T-helper 17 cell (primary cell): ENCODE measurements at places on chromosomes 11 and 22. TPM values are rescaled to one million over a fixed set of nuclear protein-coding genes. Genes with fewer than 3 reads are reported as not detected.
A peak's percentile ranks its signal among the peaks of the same experiment; 100 is the strongest.

DNA sequence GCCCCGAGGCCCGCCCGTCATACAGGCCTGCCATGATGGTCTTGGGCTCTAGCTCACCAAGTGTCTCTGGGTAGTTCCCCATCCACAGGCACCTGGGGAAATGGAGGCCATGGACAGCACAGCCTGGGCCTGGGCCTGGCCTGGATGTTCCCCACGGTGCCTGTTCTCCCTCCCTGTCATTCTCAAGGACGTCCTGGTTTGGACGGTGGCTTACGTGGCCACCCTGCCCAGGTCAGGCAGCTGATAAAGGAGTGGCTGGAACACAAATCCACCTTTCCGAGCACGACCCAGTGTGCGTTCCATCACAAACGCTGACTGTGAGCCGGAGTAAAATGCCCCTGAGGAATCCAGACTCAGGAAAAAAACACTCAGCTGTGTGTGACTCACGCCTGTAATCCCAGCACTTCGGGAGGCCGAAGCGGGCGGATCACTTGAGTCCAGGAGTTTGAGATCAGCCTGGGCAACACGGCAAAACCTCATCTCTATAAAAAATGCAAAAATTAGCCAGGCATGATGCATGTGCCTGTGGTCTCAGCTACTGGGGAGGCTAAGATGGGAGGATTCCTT, 41.2 kb upstream of the TESMIN start:
- H3K36me3 ChIP-seq = peaks cover 8% of the 10 kb centered on the region
- no peak for DNase-seq
- no peaks in the 10 kb centered on the region for H3K27me3 ChIP-seq
- no peak overlapping the region for H3K27ac ChIP-seq

- peaks cover 2% of the 10 kb centered on the region for H3K4me1 ChIP-seq
- H3K27ac ChIP-seq = no peak overlapping the region
- no peaks in the 10 kb centered on the region for H3K36me3 ChIP-seq
- no peak for DNase-seq
- H3K4me3 ChIP-seq = no peak overlapping the region
- H3K27me3 ChIP-seq = no peaks in the 10 kb centered on the region
These were observed 15.3 kb downstream of the MUC2 start for GRCh38 chr11:1089738-1090599.

ZFTA gene
- total RNA-seq = 1.9 TPM

GRCh38 chr11:67648796-67649613, 1.5 kb downstream of the ACY3 start:
- DNase-seq = no peak
- no peaks in the 10 kb centered on the region for H3K27me3 ChIP-seq
- H3K27ac ChIP-seq = no peak overlapping the region
- no peak overlapping the region for H3K4me3 ChIP-seq
- H3K36me3 ChIP-seq = no peaks in the 10 kb centered on the region
- peaks cover 13% of the 10 kb centered on the region for H3K4me1 ChIP-seq

GRCh38 chr22:42637555-42637954, 2.8 kb downstream of the ATP5MGL start:
- H3K27ac ChIP-seq = no peak overlapping the region
- peaks cover 2% of the 10 kb centered on the region for H3K4me1 ChIP-seq
- DNase-seq = no peak
- no peaks in the 10 kb centered on the region for H3K36me3 ChIP-seq
- H3K27me3 ChIP-seq = no peaks in the 10 kb centered on the region
- no peak overlapping the region for H3K4me3 ChIP-seq

- H3K4me1 ChIP-seq = no peaks in the 10 kb centered on the region
- peaks cover 2% of the 10 kb centered on the region for H3K36me3 ChIP-seq
- DNase-seq = no peak
- no peaks in the 10 kb centered on the region for H3K27me3 ChIP-seq
These were observed 217.4 kb downstream of the SBF2 start for GRCh38 chr11:10076458-10077141.

GUCY1A2 gene
- total RNA-seq = 0.13 TPM

- peaks cover 6% of the 10 kb centered on the region for H3K36me3 ChIP-seq
- H3K27me3 ChIP-seq = no peaks in the 10 kb centered on the region
- no peak overlapping the region for H3K27ac ChIP-seq
- peaks cover 9% of the 10 kb centered on the region for H3K4me1 ChIP-seq
- H3K4me3 ChIP-seq = no peak overlapping the region
These were observed 9.5 kb upstream of the ST3GAL4 start for GRCh38 chr11:126345759-126346585.

MALAT1 gene
- 25,853 TPM for total RNA-seq

TRIM49 gene
- total RNA-seq = not detected

- no peak for DNase-seq
- no peak overlapping the region for H3K4me3 ChIP-seq
- no peaks in the 10 kb centered on the region for H3K36me3 ChIP-seq
- H3K4me1 ChIP-seq = no peaks in the 10 kb centered on the region
These were observed 193.3 kb upstream of the NAV2 start for GRCh38 chr11:19519353-19519752.

- peaks cover 23% of the 10 kb centered on the region for H3K4me1 ChIP-seq
- H3K27me3 ChIP-seq = no peaks in the 10 kb centered on the region
- H3K4me3 ChIP-seq = peak overlapping the region; percentile 84
- H3K36me3 ChIP-seq = peaks cover 2% of the 10 kb centered on the region
These were observed 99.5 kb downstream of the CASP12 start for GRCh38 chr11:104798789-104799188.

MYOD1 gene
- not detected for total RNA-seq

DNA sequence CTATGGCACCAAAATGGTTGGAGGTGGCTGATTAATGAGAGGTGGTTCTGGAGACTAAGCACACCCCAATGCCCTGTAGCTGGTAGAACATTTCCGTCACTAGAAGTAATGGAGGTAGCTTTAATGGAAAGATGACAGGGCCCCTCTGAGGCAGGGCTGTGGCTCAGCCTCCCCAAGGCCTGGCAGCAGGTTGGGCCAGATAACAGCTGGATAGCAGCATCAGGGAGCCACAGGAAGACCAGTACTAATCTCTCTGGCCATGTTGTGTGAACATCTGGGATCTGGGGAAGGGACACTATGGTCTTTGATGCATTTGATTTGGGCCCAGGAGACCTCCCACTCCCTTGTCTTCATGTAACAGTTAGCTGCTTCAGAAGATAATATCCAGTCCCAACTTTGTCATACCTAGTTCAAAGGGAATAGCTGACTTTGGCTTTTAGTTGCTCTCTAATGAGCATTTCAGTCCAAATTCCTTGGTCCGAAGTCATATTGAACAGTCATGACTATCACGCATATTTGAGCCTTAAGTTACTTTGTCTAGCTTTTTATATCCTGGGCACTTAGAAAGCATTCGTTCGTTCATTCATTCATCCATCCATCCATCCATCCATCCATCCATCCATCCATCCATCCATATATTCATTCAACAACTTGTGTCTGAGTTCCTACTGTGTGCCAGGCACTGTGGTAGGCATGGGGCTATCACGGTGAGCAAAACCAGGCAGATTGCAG, 53.0 kb upstream of the LMO2 start:
- no peak for DNase-seq
- no peak overlapping the region for H3K27ac ChIP-seq
- no peaks in the 10 kb centered on the region for H3K4me1 ChIP-seq
- no peaks in the 10 kb centered on the region for H3K36me3 ChIP-seq
- H3K4me3 ChIP-seq = no peak overlapping the region

- H3K27me3 ChIP-seq = no peaks in the 10 kb centered on the region
- DNase-seq = peak; percentile 90
- no peaks in the 10 kb centered on the region for H3K4me1 ChIP-seq
- H3K36me3 ChIP-seq = no peaks in the 10 kb centered on the region
- H3K4me3 ChIP-seq = no peak overlapping the region
These were observed 16.0 kb downstream of the TRPM5 start for GRCh38 chr11:2428322-2428795.

SYT7 gene
- not detected for total RNA-seq

- H3K27me3 ChIP-seq = peaks cover 12% of the 10 kb centered on the region
- no peak overlapping the region for H3K4me3 ChIP-seq
- no peak overlapping the region for H3K27ac ChIP-seq
- no peaks in the 10 kb centered on the region for H3K36me3 ChIP-seq
- H3K4me1 ChIP-seq = no peaks in the 10 kb centered on the region
These were observed 380.5 kb downstream of the TENM4 start for GRCh38 chr11:79060081-79060953.

SAA1 gene
- total RNA-seq = not detected

- H3K36me3 ChIP-seq = no peaks in the 10 kb centered on the region
- DNase-seq = no peak
- H3K27ac ChIP-seq = no peak overlapping the region
- no peaks in the 10 kb centered on the region for H3K4me1 ChIP-seq
- H3K4me3 ChIP-seq = no peak overlapping the region
- no peaks in the 10 kb centered on the region for H3K27me3 ChIP-seq
These were observed 1079.4 kb downstream of the BRD1 start for GRCh38 chr22:48748113-48748859.

OR5B21 gene
- 0.32 TPM for total RNA-seq

DNA sequence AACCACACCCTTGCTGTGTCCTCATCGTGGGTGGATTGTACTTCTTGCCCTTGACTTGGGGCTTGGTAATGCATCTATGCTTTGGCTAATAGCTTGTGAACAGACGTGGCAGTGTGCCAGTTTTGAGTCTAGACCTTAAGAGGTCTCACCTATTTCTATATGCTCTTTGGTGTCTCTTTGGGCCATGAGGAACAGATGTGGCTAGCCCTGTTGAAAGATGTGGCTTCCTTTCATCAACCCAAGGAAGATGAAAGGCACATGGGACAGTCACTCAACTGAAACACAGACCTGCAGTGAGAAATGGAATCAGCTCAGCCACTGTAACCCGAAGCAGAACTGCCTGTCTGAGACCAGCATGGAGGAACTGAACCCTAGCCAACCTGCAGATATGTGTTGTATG, 7.9 kb upstream of the NELL1 start:
- peaks cover 43% of the 10 kb centered on the region for H3K27me3 ChIP-seq
- no peak overlapping the region for H3K27ac ChIP-seq
- no peak for DNase-seq
- peaks cover 2% of the 10 kb centered on the region for H3K36me3 ChIP-seq
- no peaks in the 10 kb centered on the region for H3K4me1 ChIP-seq

DNA sequence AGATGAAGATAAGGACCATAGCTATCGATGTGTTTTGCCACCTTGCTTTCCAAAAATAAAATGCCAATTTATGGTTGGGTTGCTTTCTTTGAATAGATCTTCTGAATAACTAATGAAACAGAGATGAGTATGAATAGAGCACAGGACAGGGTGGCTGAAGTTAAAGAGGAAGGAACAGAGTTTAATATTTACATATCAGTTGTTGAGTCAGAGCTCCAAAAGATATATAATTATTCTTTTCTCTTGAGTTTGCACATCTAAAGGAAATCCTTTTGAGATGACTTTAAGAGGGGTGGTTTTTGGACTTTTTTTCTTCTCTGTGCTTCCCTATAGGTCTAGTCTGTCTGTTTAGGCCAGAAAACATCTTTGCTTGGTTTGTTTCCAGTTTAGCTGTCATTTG, 115.2 kb downstream of the DDX10 start:
- H3K27ac ChIP-seq = no peak overlapping the region
- DNase-seq = no peak
- H3K27me3 ChIP-seq = no peaks in the 10 kb centered on the region
- no peak overlapping the region for H3K4me3 ChIP-seq

GRCh38 chr11:898540-899190, 11.9 kb downstream of the CHID1 start:
- H3K4me1 ChIP-seq = peaks cover 3% of the 10 kb centered on the region
- no peak for DNase-seq
- H3K27me3 ChIP-seq = no peaks in the 10 kb centered on the region
- peaks cover 6% of the 10 kb centered on the region for H3K36me3 ChIP-seq
- H3K4me3 ChIP-seq = no peak overlapping the region

GRCh38 chr11:443542-444199, 1.9 kb upstream of the ANO9 start:
- H3K4me1 ChIP-seq = peaks cover 17% of the 10 kb centered on the region
- peak overlapping the region; percentile 31 for H3K4me3 ChIP-seq
- H3K36me3 ChIP-seq = no peaks in the 10 kb centered on the region
- no peaks in the 10 kb centered on the region for H3K27me3 ChIP-seq
- no peak overlapping the region for H3K27ac ChIP-seq

DNA sequence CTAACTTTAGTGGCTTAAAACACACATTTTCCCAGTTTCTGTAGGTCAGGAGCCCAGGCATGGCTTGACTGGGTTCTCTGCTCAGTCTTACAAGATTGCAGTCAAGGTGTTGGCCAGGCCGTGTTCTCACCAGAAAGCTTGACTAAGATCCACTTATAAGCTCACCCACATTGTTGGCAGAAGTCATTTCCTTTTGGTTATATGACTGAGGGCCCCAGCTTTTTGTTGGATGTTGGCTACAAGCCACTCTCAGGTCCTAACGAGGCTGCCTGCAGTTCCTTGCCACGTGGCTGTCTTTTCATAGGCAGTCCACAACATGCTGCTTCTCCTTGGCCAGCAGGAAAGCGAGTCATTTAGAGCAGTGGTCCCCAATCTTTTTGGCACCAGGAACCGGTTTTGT, 79.3 kb upstream of the CRTAM start:
- peaks cover 20% of the 10 kb centered on the region for H3K4me1 ChIP-seq
- no peak overlapping the region for H3K27ac ChIP-seq
- DNase-seq = no peak

GRCh38 chr11:78907636-78908035, 333.0 kb upstream of the NARS2 start:
- H3K4me3 ChIP-seq = no peak overlapping the region
- H3K4me1 ChIP-seq = no peaks in the 10 kb centered on the region
- no peak overlapping the region for H3K27ac ChIP-seq
- no peaks in the 10 kb centered on the region for H3K36me3 ChIP-seq
- DNase-seq = no peak

DNA sequence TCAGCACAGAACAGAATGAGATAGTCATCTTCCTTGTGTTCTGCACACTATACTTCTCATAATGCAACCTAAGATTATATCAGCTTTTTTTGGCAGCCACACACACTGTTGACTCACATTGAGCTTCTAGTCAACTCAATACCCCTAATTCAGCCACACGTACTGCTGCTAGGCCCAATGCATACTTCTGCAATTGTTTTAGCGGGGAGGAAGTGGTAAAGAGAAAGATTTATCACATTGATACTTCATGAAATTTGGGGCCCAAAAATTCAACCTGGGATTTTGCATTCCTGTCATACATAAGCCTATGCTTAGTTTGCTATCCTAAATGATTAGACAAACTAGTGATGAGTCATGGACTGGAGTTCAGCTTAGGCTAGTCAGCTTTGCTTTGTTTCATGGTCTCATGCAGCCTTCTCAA, 8.6 kb upstream of the UPB1 start:
- no peak for DNase-seq
- H3K36me3 ChIP-seq = no peaks in the 10 kb centered on the region
- no peak overlapping the region for H3K4me3 ChIP-seq
- peaks cover 16% of the 10 kb centered on the region for H3K27me3 ChIP-seq
- H3K4me1 ChIP-seq = peaks cover 13% of the 10 kb centered on the region

- H3K36me3 ChIP-seq = peaks cover 4% of the 10 kb centered on the region
- no peak overlapping the region for H3K4me3 ChIP-seq
- peaks cover 19% of the 10 kb centered on the region for H3K4me1 ChIP-seq
- H3K27ac ChIP-seq = no peak overlapping the region
- peaks cover 11% of the 10 kb centered on the region for H3K27me3 ChIP-seq
These were observed 57.5 kb upstream of the LYVE1 start for GRCh38 chr11:10625982-10626311.

- no peaks in the 10 kb centered on the region for H3K36me3 ChIP-seq
- peak overlapping the region; percentile 28 for H3K4me3 ChIP-seq
These were observed 390 bp upstream of the TMEM151A start for GRCh38 chr11:66291303-66291705.

GRCh38 chr11:1632053-1632714, 2.6 kb downstream of the KRTAP5-5 start:
- peaks cover 62% of the 10 kb centered on the region for H3K27me3 ChIP-seq
- peaks cover 4% of the 10 kb centered on the region for H3K36me3 ChIP-seq
- no peak overlapping the region for H3K27ac ChIP-seq
- no peak for DNase-seq
- peaks cover 13% of the 10 kb centered on the region for H3K4me1 ChIP-seq

GRCh38 chr11:47765086-47765485, 2.1 kb downstream of the FNBP4 start:
- H3K4me1 ChIP-seq = peaks cover 16% of the 10 kb centered on the region
- peaks cover 2% of the 10 kb centered on the region for H3K36me3 ChIP-seq
- peak overlapping the region; percentile 89 for H3K4me3 ChIP-seq
- no peaks in the 10 kb centered on the region for H3K27me3 ChIP-seq
